ENCODE measurements at places on chromosomes 12 and 14.
A peak's percentile ranks its signal among the peaks of the same experiment; 100 is the strongest.

- no peak for DNase-seq
Observed at GRCh38 chr12:71441836-71442566, 2.4 kb downstream of the LGR5 start.

- DNase-seq = no peak
Observed at GRCh38 chr14:48726080-48726642, 860.0 kb downstream of the RPS29 start.

DNA sequence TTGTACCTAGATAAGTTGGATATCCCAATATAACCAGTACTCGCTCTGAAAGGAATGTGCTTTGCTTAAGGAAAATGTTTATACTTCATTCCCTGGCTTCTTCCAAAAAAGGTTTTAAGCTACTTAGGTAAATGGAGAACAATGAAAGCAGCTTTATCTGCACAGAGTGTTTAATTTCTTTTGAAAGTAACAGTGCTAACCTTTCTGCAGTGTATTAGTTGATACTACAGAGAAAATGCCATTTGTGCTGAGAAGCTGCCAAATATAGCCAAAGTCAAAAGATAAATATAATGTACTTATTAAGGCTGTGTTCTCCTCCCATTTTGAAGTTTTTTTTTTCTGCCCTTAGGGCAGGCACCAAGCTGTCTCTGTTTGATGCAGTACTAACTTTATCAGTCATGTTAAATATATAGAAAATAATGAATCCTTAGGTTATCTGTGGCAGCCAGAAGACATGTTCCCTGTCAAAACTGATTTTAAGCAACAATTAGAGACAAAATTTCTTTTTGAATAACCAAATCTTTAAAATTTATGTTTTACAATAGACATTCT, 145.4 kb upstream of the KITLG start:
- no peak for DNase-seq

- DNase-seq = no peak
Observed at GRCh38 chr14:77238356-77238755, 32.6 kb downstream of the NGB start.

GRCh38 chr12:93848523-93849101, 171.4 kb downstream of the CRADD start:
- DNase-seq = no peak

DNA sequence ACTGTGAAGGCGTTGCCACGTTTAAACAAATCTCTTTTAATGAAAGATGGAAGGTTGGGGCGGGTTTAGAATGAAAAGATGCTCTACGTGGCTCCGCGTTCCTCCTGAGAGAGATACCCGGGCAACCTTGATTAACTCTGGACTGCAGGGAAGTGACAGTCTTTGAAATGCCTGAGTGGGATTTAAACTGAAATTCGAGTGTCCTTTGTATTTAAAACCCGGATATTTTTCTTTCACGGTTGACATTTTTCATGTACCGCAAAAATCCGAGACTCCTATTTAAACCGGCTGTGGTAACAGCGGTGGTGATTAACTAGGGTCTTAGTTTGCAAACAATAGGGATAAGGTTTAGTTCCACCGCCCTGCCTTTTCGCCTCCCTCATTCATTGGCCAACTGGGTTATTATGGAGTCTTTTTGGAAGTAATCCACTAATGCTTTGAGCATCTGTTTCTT, 707 bp downstream of the G2E3 start:
- no peak for DNase-seq

- DNase-seq = no peak
Observed at GRCh38 chr12:113051759-113052158, 4.8 kb upstream of the DTX1 start.

GRCh38 chr14:57390806-57391516, 575 bp downstream of the NAA30 start:
- DNase-seq = peak; percentile 34

- DNase-seq = no peak
Observed at GRCh38 chr12:31773867-31774266, 45.0 kb upstream of the AMN1 start.

DNA sequence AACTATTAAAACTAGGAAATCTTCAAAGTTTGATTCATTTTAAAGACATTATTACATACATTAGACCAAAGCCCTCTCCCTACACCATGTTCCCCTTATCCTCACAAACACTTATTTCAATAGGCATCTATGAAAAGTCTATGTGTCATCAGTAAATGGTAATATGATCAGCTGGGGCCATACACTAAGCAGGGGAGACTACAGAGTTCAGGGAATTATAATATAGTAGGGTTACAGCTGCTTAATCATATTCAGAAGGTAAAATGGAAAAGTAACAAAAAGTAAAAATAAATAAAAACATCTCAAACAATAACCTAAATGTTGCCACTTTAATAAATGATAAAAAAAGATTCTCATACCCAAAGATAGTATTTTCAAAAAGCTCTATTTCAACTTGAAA, 29.1 kb downstream of the PAWR start:
- no peak for DNase-seq

- DNase-seq = no peak
Observed at GRCh38 chr12:91937706-91938105, 207.9 kb downstream of the BTG1 start.

DNA sequence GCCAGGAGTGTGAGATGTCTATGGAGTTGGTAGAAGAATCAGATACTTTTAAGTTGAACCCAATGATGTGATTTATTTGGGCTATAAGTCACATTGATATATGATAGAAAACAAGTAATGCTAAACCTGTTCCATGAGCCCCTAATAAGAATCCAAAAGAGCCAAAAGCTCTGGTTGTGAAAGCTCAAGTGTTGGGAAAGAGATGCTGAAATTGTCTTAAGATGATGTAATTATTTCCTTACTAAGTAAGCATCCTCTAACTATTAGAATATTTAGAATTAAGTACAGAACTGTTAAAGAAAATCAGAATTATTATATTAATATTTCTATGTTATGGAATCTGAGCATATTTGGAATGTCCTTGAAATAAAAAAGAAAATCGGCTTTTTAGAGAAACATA, 17.6 kb upstream of the SLC2A13 start:
- DNase-seq = no peak

- DNase-seq = no peak
Observed at GRCh38 chr12:10397296-10397695, 7.5 kb upstream of the KLRK1 start.

DNA sequence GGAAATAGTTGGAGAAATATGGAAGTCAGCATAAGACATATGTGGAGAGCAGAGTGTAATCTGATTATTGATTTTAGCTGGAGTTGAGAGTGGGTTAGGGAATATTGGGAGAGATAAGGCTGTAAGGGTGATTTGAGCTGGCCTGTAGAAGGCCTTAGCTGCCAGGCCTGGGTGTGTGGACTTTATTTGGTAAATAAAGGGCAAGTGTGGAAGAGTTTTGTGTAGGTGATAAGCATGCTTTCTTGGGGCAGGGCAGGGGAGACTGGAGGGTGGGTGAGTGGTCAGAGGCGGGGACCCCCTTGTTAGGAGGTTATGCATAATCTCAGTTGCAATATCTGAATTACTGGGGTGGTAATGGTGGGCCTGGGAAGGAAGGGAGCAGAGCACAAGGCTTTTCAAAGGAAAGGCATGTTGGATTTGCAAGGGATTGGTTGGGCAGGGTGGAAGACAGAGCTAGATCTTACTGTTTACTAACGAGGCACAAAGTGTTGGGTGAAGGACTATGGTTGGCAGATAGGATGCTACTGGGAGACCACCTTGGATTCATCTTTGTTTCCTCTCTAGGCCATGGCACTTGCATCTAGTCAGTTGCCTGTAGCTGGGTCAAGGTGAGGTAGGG, 5.5 kb downstream of the KHNYN start:
- no peak for DNase-seq

DNA sequence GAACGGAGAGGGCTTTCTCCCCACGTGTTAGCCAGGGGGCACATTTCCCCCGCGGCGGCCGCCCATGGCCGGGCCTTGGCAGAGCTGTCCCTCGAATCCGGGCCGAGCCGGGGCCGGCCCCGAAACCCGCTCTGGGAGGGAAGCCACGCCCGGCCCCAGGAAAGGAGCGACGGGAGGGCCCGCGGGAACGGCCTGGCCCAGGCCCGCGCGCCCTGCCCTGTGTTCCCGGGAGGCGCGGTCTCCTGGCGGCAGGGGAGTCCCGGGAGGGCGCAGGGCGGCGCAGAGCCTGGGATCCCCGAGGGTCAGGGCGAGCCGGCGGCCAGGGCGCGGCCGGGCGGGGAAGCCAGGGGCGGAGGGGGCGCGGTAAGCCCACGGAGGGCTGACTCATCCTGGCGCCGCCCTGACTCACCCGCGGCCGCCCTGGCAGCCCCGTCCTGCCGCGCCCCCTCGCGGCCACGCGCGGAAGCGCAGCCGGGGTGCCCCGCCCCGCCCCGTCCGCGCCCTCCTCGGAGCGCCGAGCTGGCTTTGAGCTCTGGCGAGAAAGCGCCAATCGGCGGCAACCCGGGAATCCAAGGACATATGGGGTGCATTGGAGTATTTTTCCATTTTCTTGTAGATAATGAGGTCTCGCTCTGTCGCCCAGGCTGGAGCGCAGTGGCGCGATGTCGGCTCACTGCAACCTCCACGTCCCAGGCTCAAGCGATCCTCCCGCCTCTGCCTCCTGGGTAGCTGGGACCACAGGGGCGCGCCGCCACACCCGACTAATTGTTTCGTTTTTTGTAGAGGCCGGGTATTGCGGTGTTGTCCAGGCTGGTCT, 31.8 kb upstream of the PLEKHG6 start:
- peak; percentile 88 for DNase-seq

GRCh38 chr14:101007004-101007614, 103.6 kb upstream of the RTL1 start:
- DNase-seq = no peak

DNA sequence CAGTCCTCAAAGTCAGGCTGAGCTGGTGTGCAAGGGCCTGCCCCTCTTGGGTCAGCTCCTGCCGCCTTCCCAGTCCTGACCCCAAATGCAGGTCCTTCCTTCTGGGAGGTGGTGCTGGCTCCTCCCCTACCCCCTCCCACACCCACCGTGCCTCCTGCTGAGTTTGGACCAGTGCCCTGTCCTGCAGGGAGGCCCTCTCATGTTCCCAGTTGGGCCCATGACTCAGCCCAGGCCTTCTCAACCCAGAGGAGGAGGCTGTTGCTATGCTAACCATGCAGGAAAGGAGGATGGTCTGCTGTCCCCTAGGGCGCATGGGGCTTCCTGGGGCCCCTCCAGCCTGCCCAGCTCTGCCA, 4.4 kb downstream of the ZBTB42 start:
- no peak for DNase-seq

DNA sequence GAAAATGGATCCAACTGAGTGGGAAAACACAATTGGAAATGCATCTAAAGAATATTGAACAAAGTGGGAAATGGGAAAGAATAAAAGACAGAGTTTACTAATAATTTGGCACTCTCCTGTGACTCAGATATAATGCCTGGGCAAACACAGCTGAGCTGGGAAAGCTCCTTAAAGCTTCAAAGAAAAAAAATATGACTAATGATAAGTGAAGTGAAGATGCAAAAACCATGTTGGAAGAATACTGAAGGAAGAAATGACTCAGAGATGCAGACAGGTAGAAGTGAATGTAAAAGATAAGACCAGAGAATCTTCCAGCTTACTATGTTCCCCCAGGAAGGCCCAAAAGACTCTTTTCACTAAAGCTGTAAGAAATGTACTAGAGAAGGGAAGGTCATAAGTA, 62.4 kb upstream of the FOXG1 start:
- DNase-seq = no peak

DNA sequence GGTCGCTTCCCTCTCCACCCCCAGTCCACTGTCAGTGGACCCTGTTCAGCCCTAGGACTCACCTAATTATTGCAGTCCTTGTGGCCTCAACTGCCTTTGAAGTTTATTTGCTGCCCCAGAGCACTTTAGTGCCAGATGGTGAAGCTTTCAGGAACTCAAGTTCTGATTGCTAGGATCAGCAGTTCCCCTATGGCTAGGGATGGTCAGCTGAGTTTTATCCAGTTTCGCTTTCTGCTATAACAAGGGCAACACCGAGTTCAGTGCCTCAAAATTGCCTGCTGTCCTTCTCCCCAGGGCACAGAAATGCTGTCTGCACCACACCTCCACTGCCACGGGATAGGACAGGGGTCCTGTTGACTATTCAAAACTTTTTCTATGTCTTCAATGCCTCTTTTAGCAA, 295.0 kb downstream of the GPHN start:
- no peak for DNase-seq

- DNase-seq = no peak
Observed at GRCh38 chr12:113658006-113658655, 186.5 kb upstream of the LHX5 start.

GRCh38 chr12:27818401-27818918, 38.4 kb upstream of the MANSC4 start:
- no peak for DNase-seq

GRCh38 chr12:113154351-113154973, 4.9 kb downstream of the CFAP73 start:
- no peak for DNase-seq

GRCh38 chr12:131030472-131031328, 77.0 kb downstream of the ADGRD1 start:
- no peak for DNase-seq

DNA sequence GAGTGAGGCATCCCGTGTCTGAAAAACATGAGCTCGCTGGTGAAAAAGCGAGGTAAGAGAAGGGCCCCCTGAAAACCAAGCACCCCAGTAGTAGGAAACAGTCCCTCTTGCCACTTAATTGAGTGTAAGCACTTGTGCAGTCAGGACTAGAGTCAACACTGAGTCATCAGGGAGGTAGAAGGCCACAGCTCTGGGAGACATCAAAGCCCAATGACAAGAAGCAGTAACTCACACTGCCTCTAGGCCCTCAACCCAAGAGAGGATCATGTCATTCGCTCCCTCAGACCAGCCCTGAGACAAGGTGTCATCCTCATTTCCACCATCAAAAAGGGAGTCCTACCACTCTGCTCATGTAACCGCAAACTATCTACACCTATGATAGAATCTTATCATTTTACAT, 17.8 kb downstream of the POMT2 start:
- DNase-seq = no peak

GRCh38 chr14:24246765-24247212, 4.4 kb upstream of the TINF2 start:
- DNase-seq = no peak

DNA sequence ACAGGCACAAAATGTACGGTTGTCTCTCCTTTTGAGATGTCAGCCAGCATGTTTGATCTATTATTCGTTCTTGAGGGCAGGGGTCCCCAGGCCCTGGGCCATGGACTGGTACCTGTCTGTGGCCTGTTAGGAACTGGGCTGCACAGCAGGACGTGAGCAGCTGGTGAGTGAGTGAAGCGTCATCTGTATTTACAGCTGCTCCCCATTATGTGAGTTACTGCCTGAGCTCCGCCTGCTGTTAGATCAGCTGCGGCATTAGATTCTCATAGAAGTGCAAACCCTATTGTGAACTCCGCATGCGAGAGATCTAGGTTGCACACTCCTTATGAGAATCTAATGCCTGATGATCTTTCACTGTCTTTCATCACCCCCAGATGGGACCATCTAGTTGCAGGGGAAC, 41.4 kb upstream of the SCN8A start:
- no peak for DNase-seq

GRCh38 chr14:74636424-74637177, 24.6 kb upstream of the LTBP2 start:
- no peak for DNase-seq

GRCh38 chr14:56808383-56809269, 1.7 kb downstream of the OTX2 start:
- DNase-seq = no peak
